ENCODE measurements at places on chromosomes 16 and 17. TPM values are rescaled to one million over a fixed set of nuclear protein-coding genes. Genes with fewer than 3 reads are reported as not detected.

RASL10B gene
- 0.20 TPM for total RNA-seq

GLTPD2 gene
- total RNA-seq, result not detected

CTRL gene
- 0.35 TPM for total RNA-seq

LRRC75A gene
- total RNA-seq, result 3.6 TPM

TMEM204 gene
- 24.6 TPM for total RNA-seq

DNA sequence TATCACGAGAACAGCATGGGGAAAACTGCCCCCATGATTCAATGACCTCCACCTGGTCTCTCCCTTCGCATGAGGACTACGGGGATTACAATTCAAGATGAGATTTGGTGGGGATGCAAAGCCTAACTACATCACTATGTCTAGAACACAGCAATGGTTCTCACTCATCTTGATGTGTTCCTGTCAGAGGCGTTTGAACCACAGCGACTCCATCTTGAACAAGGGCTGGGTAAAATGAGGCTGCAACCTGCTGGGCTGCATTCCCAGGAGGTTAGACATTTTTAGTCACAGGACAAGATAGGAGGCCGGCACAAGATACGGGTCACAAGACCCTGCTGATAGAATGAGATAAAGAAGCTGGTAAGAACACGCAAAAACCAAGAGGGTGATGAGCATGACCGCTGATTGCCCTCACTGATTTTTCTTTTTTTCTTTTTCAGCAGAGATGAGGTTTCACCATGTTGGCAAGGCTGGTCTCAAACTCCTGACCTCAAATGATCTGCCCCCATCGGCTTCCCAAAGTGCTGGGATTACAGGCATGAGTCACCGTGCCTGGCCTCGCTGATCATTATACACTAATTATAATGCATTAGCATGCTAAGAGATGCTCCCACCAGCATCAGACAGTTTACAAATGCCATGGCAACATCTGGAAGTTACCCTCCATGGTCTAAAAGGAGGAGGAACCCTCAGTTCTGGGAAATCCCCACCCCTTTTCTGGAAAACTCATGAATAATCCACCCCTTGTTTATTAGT lies 3.0 kb upstream of the PPY start:
- DNase-seq, result no peak

DNA sequence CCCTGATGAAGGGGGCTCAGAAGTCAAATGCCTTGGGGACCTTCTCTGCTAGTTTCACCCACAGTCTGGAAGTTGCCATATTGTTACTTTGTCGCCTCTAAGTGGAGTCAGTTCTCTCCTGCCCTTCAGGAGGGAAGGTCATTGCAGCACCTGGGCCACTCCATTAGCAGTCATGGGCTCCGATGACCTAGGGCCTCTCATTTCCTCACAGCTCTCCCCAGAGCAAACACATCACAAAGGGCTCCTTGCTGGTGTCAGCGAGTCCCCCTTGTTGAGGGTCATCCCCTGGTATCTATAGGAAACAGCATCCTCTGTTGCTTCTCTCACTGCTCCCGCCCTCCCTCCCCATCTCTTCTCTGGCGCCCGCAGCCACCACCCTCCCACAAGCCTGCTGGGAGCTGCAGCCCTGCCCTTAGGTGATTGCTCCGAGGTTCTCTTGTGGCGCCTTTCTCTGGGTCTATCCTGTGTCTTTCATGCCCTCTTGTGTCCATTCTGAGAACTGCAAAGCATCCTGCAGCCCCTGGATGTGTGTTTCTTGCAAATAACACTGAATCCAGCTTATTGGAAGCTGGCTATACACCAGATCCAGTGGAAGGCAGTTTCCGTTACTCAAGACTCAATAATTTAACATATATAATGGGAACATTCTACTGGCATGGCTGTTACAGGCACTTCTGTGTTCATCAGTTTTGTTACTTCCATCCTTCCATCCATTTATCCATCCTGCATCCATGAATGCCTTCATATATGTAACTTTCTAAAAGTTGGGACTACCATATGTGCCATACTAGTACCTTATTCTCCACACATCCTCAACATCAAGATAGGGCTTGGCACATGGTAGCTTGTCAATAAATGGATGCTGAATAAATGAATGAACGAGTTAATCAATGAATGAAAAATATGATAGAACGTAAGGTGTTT lies 21.2 kb downstream of the PDILT start:
- DNase-seq, result peak; percentile 15

- DNase-seq, result no peak
Observed at GRCh38 chr17:7711051-7711755, 6.2 kb downstream of the EFNB3 start.

- no peak for DNase-seq
Observed at GRCh38 chr17:1153795-1154546, 25.8 kb downstream of the ABR start.

- DNase-seq, result no peak
Observed at GRCh38 chr16:21666772-21667171, 3.0 kb downstream of the OTOA start.

DNA sequence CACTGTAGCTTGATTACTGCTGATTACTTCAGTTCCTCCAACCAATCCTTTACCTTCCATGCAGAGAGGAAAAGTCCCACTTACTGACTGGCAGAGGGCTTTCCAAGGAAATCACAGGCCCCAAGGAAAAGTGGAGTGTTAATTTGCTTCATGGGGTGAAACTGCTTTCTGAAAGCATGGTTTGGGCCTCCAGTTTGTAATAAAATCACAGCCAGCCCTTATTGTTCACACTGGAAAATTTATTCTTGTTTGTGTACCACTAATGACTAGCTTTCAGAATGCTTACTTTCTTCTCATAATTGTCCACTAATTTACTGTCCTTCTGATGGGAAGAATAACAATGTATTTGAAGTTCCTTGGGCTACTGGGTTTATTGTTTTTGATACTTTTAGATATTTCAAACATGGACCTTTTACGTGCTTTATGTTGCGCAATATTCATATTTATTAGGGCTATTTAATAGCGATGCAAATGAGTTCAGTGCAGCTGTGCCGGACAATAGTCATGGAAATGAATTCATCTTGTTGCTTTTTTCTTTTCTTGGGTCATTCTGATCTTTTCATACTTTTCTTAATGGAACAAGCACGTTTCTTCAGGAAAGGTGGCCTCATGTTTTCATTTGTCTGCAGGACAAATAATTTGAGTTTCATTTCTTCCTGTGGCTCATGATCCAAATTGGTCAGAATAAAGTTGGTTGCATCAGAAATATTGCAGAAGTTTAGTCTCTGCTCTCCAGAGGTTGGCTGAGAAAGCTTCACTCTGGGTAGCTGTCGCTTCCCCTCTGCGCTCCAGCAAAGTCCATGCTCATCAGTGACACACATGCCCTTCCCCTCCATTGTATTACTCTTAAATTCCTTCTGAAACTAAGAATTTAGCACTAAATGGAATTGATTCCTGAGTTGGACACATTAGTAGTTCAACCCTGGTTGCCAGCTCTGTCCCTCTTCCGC lies 128.7 kb downstream of the PRKCA start:
- DNase-seq, result no peak

- DNase-seq, result no peak
Observed at GRCh38 chr16:12740986-12741610, 62.6 kb downstream of the CPPED1 start.

DNA sequence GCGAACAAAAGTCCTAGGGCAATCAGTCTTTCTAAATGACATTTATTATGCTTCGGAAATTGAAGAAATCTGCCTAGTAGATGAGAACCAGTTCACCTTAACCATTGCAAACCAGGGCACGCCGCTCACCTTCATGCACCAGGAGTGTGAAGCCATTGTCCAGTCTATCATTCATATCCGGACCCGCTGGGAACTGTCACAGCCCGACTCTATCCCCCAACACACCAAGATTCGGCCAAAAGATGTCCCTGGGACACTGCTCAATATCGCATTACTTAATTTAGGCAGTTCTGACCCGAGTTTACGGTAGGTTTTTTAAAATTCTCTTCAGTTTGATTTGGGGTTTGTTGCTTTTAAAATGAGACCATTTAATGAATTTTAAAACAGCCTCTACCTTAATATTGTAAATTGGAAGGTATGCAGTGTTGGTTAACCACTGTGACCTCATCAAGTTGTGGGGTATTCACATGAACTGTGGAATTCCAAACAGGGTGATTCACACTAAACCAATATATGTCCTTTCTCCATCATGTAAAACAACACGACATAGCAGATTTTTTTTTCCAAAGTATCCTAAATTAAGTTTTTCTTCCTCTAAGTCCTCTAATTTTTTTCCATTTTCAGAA lies 6.2 kb upstream of the EVI2A start:
- no peak for DNase-seq

- no peak for DNase-seq
Observed at GRCh38 chr17:50129353-50129727, 620 bp downstream of the SAMD14 start.

DNA sequence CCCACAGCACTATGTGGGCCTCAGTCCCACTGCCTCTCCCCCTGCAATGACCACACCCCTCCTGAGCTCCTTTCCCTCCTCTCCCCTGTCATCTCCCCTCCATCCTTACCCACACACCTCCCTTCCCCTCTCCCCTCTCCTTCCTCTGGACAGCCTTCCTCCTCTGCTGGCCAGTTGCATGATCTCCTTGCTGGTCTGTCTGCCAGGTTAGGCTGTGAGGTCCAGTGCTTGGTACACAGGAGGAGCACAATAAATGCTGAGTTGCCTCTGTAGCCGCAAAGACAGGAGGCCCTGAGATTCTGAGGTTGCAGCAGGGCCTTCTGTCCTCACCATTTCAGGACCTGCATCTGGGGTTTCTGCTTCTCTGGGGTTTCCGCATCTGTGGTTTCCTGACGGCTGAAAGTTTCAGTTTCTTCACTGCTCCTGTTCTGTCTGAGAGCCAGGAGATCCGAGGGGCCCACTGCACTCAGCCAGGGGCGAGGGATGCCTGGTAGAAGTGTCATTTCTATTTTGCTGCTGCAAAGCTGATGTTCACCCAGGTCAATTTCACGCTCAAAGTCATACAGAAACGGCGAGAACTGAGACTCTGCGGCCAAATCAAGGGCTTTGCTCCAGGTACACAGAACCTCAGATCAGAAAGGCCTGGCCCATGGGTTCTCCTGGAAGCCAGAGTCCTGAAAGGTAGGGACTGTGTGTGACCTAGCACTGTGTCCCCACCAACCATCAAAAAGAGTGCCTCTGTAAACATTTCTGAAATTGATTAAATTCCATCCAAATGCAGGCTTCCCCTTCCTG lies 4.6 kb upstream of the SLC12A3 start:
- no peak for DNase-seq

GRCh38 chr17:56514264-56514663 lies 79.2 kb upstream of the NOG start:
- DNase-seq, result no peak

DNA sequence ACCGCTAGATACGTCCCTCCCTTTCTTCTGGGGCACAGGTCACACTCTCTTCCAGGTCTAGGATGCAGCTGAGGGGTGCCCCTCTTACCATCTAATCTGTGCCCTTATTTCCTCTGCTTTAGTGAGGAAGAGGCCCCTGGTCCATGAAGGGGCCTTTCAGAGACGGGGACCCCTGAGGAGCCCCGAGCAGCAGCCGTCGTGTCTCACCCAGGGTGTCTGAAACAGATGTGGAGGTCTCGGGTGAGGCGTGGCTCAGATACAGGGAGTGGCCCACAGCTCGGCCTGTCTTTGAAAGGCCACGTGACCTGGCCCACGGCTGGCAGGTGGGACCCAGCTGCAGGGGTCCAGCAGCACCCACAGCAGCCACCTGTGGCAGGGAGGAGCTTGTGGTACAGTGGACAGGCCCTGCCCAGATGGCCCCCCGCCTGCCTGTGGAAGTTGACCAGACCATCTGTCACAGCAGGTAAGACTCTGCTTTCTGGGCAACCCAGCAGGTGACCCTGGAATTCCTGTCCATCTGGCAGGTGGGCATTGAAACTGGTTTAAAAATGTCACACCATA lies 15.6 kb downstream of the SCGB1C2 start:
- no peak for DNase-seq

GRCh38 chr16:54447576-54448440 lies 161.2 kb upstream of the IRX3 start:
- no peak for DNase-seq

- DNase-seq, result no peak
Observed at GRCh38 chr16:47503936-47504335, 42.8 kb downstream of the PHKB start.

- no peak for DNase-seq
Observed at GRCh38 chr16:67461600-67462278, 19.2 kb downstream of the ATP6V0D1 start.

DNA sequence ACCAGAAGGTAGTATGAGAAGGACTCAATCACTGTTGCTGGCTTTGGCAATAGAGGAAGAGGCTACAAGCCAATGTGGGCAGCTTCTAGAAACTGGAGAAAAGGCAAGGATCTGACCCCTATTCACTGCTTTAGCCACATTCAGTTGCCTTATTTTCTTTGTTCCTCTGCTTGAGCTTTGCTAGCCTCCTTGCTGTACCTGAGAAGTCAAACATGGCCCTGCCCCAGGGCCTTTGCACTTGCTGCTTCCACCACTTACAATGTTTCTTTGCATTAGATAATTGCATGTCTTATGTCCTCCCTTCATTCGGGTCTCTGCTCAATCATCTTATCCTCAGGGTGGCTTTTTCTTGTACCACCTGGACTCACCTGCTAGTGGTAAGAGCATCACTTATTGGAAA lies 15.8 kb downstream of the HS3ST4 start:
- no peak for DNase-seq

DNA sequence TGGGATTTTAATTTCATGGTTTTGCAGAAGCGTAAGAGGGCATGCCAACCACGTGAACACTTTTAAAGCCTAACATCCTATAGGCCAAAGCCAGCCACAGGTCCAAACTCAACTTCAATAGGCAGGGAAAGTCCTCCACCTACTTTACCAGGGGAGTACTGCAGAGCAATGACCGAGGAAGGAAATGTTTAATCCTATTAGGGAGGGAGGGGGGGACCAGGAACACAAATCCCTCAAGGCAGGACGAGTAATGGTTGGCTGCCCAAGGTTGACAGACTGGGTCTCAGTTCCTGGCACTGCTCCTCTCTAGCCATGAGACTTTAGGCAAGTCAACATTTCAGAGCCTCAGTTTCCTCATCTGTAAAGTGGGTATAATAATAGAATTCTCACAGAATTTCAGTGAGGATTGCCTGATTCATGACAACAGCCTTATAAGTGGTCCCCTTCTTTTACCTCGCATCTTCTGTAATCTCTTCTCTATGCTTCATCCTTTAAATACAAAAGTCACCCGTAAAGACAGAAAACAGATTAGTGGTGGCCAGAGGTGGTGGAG lies 315.8 kb downstream of the HAPSTR1 start:
- DNase-seq, result no peak

GRCh38 chr17:66354472-66354871 lies 52.1 kb downstream of the PRKCA start:
- no peak for DNase-seq

- no peak for DNase-seq
Observed at GRCh38 chr17:80274331-80274730, 13.7 kb downstream of the RNF213 start.

All from pulmonary artery endothelial cell (primary cell).